ENCODE measurements at places on chromosomes 5 and 9.

DNA sequence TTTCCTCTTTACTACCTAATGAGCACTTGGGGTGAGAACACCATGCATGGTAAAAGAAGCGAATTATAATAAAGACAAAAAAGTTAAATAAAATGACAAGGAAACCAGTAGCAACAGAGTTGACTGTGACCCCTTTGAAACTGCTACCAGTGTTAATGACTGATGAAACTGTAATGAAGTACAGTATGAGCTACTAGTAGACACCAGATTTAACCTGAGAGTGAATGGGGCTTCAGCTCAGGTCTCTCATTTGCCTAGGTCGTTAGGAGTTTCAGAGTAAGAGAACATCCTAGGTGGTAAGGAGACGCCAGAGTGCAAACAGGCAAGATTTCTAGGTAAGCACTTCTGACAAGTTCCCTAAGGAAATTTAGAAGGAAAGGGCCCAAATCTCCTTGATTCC lies 346.4 kb downstream of the BNC2 start:
- DNase-seq, result no peak

GRCh38 chr5:37212096-37212495 lies 37.1 kb downstream of the CPLANE1 start:
- no peak for DNase-seq

DNA sequence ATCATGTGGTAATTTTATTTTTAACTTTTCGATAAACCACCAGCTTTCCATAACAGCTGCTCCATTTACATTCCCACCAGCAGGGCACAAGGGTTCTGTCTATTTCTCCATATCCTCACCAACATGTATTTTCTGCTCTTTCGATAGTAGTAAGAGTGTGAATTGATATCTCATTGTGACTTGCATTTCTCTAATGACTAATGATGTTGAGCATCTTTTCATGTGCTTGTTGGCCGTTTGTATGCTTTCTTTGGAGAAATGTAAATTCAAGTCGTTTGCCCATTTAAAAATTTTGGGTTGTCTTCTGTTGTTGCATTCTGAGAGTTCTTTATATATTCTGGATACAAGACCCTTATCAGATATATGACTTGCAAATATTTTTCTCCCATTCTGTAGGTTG lies 45.9 kb downstream of the PSD2 start:
- no peak for DNase-seq

DNA sequence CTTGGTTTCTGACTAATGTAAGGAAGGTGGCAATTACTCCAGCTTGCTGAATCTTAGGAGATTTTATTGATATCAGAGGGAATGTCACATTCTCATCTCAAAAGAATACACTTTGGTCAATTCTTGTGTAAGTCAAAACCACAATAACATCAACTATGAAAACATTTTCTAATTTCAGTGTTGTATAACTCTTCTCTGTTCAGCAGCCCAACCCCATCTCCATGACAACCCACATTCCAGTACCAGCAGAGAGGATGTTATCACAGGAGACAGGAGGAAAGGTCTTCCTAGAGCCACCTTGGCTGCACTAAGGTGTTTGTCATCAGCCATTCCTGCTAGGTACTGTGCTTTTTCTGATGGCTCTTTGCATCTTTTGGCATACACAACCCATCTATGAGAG lies 529.1 kb upstream of the BRINP1 start:
- DNase-seq, result no peak

DNA sequence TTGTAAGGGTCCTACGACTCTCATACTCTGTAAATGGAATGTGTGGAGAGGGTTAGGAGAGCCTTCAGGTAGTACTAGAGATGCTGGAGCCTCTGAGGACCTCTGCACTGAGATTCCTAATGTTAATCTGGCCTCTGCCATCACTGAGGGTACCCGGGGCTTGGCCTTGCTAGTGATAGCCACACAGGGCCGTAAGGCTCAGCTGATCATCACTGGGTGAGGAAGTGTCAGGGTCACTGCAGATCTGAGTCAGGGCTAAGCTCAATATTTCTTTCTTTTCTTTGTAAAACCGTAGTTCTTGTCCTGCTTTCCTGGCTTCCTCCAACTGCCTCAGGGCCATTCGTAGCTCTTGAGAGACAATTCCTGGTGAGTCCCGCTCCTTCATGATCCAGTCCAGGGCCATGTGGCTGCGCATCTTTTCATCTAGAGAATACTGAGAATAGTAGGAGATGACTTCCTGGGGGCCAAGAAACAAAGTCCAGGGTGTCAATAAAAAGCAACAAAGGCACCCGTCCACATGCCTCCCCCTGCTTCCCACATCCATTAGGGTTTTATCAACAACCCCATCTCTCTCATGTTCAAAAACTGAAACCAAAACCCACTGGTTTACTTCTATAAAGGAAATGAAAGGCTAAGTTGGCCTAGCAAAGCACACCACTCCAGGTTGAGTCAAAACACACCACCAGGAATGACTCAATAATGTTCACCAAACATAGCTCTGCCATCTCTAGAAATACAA lies 47.7 kb downstream of the LIX1 start:
- DNase-seq, result no peak

GRCh38 chr9:20524776-20525175 lies 97.5 kb downstream of the MLLT3 start:
- DNase-seq, result no peak

DNA sequence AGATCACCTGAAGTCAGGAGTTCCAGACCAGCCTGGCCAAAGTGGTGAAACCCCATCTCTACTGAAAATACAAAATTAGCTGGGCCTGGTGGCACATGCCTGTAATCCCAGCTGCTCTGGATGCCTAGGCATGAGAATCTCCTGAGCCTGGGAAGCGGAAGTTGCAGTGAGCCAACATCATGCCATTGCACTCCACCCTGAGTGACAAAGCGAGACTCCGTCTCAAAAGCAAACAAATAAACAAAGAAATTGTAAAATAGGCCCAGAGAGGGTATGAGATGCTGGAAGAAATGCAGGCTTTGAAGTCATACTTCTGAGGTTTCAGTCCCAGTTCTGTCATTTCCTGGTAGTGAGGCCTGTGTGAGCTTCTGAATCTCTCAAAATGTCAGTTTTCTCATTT lies 5.3 kb upstream of the ARHGEF37 start:
- DNase-seq, result no peak

DNA sequence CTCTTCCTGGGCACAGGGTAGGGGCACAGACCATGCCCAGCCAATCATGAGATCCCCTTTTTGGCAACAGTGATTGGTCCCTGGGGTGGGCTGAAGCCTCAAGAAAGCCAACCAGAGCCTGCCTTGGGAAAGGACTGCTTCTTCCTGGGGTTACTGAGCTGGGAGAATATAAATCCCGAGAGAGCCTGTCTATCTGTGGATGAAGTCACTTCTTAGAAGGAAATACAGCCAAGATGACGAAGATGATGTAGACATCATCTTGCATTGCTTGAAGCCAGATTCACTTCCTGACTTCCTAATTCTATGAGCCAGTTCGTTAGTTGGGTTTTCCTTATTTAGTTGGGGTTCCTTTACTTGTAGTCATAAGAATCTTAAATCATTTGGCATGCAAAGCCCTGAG lies 50.1 kb upstream of the PWWP2A start:
- no peak for DNase-seq

DNA sequence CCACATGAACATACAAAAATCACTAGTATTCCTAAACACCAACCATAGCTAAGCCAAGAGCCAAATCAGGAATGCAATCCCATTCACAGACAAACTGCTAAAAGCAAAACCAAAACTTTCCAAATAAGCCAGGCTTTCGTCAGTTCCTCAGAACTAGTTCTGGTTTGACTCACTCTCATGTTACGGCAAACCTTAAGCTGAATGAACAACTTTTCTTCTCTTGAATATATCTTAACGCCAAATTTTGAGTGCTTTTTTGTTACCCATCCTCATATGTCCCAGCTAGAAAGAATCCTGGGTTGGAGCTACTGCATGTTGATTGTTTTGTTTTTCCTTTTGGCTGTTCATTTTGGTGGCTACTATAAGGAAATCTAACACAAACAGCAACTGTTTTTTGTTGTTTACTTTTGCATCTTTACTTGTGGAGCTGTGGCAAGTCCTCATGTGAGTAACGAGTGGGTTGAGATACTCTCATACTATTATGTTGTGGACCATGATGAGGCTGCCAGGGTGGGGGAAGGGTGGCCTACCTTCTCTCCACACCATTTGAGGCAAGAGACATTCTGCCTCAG lies at the start of gene PDCD1LG2:
PDCD1LG2 (plus strand) TSS at position 172 of the 572 bp plus-strand sequence. CDS start 12,016 bp downstream, outside the sequence.
- DNase-seq, result no peak

DNA sequence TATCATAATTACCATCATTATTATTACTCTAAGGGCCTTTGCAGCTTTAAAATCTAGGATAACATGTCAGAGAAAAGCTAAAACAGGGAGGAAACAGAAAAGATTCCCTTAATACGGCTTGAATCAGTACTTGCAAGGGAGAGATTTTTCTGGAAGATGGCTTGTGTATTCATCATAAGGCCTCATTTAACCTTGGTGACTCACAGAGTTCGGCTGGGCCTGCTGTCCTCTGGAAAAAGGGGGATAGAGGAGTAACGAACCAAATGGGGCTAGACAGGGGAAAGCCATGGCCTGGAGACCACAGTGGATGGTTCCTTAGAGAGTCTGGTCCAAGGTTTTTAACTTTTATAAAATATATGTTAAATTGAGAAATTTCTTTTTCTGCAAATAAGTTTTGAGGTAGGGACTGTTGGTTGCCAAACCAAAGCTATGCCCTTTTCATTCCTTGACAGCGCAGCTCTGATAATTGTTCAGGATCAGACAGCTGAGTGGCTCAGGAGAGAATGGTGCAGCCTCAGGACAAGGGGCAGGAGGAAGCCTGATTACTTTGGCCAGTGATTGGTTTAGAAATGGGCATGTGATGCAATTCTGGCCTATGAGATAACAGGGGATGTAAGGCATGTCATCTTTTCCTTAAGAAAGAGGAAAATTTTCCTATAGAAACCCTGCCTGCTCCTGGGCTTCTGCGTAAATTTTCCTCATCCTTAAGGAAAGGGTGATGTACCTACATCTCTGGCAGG lies 25.6 kb upstream of the GSN start:
- no peak for DNase-seq

DNA sequence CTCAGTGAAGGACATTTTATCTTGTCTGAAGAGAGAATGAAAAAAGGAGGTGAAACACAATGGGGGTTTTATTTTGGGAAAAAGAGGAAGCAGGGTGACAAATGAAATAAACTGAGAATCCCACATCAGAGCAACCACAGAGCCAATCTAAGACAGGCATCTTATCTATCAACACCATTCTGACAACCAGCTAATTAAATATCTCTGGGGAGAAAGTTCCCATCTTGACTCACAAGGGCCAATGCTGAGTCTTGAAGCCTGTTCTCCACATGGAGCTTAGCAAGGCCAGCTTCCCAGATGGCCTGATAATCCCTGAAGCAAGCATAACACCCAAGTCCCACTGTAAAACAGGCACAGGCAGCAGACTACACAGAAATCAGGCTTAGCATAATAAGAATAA lies 30.4 kb downstream of the DPYSL3 start:
- DNase-seq, result no peak

DNA sequence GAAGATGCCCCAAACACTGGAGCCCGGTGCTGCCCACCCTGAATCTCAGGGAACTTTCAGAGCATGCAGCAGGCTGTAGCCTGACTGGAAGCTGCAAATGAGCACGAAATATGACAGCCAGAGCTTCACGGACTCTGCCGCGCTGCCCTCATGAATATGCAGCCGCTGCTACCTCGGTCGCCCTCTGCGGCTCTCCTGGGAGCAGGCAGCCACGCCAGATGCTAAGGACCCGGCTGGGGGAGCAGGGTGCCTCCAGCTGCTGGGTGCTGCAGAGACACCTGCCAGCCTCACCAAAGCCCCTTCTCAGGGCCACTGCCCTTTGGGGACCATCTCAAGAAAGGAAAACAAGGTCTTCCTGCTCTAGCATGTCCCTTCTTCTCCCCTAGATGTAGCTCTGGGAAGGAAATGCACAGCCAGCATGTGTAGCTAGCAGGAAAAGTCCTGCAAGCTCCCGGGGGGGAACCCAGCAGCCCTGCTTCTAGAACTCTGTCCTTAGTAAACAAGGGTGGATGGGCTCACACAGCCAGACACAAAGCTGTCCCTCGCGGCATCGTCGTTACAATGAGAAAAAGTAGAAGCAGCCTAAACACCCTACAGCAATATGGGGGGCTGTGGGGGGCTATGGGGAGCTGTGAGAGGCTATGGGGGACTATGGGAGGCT lies 56.8 kb upstream of the OLFM1 start:
- no peak for DNase-seq

GRCh38 chr5:39466846-39467245 lies 42.1 kb upstream of the DAB2 start:
- DNase-seq, result no peak

DNA sequence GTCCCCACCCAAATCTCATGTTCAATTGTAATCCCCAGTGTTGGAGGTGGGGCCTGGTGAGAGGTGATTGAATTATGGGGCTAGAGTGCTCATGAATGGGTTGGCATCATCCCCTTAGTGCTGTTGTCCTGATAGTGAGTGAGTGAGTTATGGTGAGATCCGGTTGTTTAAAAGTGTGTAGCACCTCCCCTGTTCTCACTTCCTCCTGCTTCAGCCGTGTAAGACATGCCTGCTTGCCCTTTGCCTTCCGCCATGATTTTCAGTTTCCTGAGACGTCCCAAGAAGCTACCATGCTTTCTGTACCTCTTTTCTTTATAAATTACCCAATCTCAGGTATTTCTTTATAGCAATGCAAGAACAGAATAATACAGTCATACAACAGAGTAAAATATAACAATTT lies 742 bp upstream of the LECT2 start:
- DNase-seq, result no peak

DNA sequence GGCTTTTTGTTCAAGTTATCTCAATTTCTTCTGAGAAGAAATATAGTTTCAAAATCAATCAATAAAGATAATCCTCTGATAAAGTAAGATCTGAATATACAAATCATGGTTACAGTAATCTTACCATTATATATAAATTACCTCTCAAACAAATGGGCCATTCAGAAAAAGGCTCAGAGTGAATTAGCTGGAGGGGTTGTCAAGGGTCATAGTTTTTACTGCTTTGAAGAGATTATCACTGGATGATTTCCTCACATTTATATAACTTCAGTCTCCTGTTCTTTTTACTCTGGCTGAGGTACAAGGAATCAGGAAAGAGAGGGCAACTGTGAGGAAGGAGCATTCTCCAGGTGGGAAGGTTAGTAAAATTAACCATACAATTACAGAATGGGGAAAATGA lies 148.6 kb upstream of the ELL2 start:
- no peak for DNase-seq

- peak; percentile 60 for DNase-seq
Measured at GRCh38 chr5:141742866-141743851, 61.1 kb upstream of the ARAP3 start.
